Lower lobe of right lung (tissue), 2 donors: ENCODE measurements at places on chromosomes 2 and 18. TPM values are rescaled to one million over a fixed set of nuclear protein-coding genes. Genes with fewer than 3 reads are reported as not detected.

The CYP26B1 gene
- 2.5 TPM for total RNA-seq

GRCh38 chr2:120934574-120935338 lies 199.1 kb downstream of the GLI2 start:
- peaks cover 4% of the 10 kb centered on the region for H3K27me3 ChIP-seq
- H3K27ac ChIP-seq: peak overlapping the region; percentile 31
- DNase-seq: no peak
- H3K36me3 ChIP-seq: no peaks in the 10 kb centered on the region

DNA sequence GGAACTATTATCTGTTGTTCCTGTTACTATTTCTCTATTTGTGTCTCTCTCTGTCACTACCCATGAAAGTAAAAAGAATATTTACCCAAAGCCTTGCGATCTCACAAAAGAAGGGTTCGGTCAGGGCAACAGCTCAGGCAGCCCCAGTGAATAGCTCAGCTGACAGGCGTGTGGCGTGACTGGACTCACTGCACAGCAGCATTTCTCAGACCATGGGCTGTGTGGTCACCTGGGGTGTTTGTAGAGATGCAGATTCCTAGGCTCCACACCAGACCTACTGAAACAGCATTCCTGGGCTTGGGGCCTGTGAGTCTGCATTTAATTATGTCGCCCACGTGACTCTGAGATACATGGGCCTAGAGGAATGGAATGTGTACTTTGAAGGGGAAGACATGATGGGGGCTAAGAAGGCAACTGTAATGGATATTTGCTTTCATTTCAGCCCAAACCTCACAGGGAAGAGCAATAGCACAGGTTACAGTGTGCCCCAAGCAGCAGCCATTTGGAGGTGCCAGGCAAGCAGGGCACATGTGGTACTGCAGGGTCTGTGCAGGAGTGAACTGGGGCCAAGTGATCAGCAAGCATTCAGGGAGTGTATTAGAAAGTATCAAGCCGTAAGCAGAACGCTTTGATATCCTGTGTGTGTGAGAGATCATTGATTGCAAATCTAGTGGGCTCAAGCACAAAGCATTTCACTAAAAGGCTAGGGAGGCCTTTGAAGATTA lies 90.4 kb upstream of the RBMS1 start:
- peaks cover 24% of the 10 kb centered on the region for H3K4me1 ChIP-seq
- no peaks in the 10 kb centered on the region for H3K36me3 ChIP-seq
- peak overlapping the region; percentile 14 for H3K27ac ChIP-seq
- no peak for DNase-seq
- H3K4me3 ChIP-seq: no peak overlapping the region
- H3K27me3 ChIP-seq: no peaks in the 10 kb centered on the region

DNA sequence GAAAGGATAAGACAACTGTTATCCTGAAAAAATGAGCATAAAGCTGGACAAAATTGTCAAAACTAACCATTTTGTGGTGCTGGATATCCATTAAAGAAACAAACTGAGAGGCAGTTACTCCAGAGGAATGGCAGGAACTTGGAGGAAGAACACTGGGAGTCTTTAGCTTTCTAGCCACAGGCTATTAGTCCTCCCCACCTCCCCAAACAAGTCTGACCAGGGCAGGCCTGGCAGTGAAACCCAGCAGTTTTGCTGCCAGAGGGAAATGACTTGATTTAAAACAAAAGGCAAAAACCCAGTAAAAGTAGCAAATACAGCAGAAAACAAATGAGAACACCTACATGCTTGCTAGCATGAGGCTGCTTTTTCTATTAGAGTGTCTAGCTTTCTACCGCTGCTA lies 34.9 kb downstream of the OSBPL1A start:
- H3K36me3 ChIP-seq: peaks cover 4% of the 10 kb centered on the region
- H3K27ac ChIP-seq: no peak overlapping the region
- H3K4me1 ChIP-seq: no peaks in the 10 kb centered on the region
- no peaks in the 10 kb centered on the region for H3K27me3 ChIP-seq

The CDH19 gene
- 1.2 TPM for total RNA-seq

DNA sequence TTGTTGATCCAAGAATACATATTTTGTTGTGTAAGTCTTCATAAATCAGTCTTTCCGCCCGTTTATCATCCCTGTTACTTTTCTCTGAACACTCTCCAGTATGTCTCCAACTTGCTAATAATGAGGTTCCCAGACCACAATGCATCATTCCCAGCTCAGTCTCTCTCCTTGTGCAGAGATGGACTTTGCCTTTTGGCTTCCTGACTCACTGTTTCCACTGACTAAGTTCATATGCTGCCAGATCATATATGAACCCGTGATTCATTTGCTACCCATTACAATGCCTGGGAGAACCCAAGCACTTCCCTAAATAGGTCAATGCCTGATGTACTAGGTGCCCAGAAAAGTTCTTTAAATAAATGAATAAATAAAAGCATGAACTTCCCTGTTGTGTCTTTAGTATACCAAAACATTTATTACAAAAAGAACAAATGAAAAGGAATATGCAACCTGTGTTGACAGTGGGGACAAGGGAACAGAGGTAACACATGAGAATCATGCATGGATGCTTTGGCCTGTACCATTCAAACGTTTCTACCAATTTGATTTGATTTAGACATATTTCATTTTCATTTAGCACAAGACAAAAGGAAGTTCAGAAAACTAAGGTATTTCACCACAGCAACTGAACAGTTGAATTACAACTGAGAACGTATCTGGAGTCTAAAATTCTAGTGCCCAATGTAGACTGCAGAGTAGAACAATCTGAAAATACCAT lies 215.4 kb upstream of the HNRNPA3 start:
- DNase-seq: no peak
- H3K4me3 ChIP-seq: no peak overlapping the region
- no peaks in the 10 kb centered on the region for H3K36me3 ChIP-seq

GRCh38 chr2:232421189-232421785 lies 14.6 kb downstream of the ALPG start:
- H3K4me3 ChIP-seq: peak overlapping the region; percentile 40
- no peak overlapping the region for H3K27ac ChIP-seq
- H3K4me1 ChIP-seq: peaks cover 30% of the 10 kb centered on the region
- H3K36me3 ChIP-seq: no peaks in the 10 kb centered on the region
- DNase-seq: peak; percentile 56

The APCDD1 gene
- total RNA-seq: 33.4 TPM

DNA sequence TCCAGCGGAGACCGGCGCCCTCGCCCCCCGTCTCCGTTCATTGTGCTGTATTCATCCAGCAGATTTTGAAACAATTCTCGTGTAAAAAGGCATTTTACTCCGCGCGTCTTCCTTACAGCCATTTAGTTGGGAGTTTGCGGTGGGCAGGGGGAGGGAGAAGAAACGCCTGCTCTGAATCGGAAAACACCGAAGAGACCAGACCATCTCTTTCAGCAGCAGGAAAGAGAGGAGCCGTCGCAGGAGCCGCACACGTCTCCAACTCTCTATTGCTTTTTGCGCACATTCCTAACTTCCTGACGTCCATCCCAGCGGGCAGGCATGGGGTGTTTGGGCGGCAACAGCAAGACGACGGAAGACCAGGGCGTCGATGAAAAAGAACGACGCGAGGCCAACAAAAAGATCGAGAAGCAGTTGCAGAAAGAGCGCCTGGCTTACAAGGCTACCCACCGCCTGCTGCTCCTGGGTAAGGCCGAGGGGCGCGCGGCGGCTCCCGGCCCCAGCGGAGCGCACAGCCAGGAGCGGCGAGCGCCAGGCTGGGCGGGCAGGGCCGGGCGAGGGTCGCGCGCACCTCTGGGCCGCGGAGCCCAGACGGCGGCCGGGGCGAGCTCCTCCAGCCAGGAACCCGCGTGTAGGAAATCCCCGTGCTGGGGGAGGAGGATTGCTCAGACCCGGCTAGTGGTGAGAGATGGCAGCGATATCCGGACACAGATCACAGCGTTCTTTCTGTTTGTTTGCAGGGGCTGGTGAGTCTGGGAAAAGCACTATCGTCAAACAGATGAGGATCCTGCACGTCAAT lies 63.2 kb downstream of the GNAL start:
- peaks cover 58% of the 10 kb centered on the region for H3K27me3 ChIP-seq
- H3K36me3 ChIP-seq: no peaks in the 10 kb centered on the region
- no peaks in the 10 kb centered on the region for H3K4me1 ChIP-seq
- no peak for DNase-seq

The XDH gene
- 0.27 TPM for total RNA-seq

The STARD6 gene
- not detected for total RNA-seq

DNA sequence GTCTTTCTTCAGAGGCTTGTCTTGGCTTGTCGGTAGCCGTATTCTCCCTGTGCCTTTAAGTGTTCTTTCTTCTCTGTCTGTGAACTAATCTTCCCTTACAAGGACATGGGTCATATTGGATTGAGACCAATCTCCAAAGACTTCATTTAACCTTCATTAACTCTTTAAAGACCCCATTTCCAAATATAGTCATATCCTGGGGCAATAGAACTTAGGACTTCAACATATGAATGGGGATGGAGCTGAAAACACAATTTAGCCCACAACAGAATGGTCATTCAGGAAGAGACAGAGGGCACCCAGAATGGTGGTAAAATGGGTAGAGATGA lies 82.1 kb upstream of the TANK start:
- no peaks in the 10 kb centered on the region for H3K27me3 ChIP-seq
- H3K27ac ChIP-seq: peak overlapping the region; percentile 40
- no peak for DNase-seq
- no peaks in the 10 kb centered on the region for H3K36me3 ChIP-seq
- peaks cover 20% of the 10 kb centered on the region for H3K4me1 ChIP-seq

DNA sequence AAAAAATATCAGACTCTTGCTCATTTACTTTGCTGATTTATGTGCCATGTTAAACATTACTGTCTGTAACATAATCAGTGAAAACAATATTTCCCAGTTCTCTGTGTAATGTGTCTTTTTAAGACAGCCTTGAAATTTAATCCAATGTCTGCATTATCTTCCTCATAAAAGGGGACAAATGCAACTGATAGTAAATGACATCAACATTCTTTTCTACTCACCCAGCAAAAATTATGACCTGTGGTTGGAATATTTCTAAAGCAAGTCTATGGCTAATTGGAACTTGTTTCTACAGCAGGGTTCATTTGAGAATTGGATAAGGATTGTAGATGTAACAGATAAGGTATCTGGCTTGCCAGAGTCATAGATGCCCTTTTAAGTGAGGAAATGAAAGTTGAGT lies 34.8 kb downstream of the C1D start:
- no peak overlapping the region for H3K4me3 ChIP-seq
- H3K4me1 ChIP-seq: no peaks in the 10 kb centered on the region
- peaks cover 8% of the 10 kb centered on the region for H3K27me3 ChIP-seq
- no peak for DNase-seq
- no peak overlapping the region for H3K27ac ChIP-seq
- H3K36me3 ChIP-seq: no peaks in the 10 kb centered on the region

The COL4A3 gene
- total RNA-seq: 33.6 TPM

GRCh38 chr2:41877114-41877678 lies 170.6 kb upstream of the PKDCC start:
- no peaks in the 10 kb centered on the region for H3K4me1 ChIP-seq
- H3K4me3 ChIP-seq: no peak overlapping the region
- H3K27me3 ChIP-seq: no peaks in the 10 kb centered on the region
- H3K36me3 ChIP-seq: no peaks in the 10 kb centered on the region
- no peak overlapping the region for H3K27ac ChIP-seq
